ENCODE measurements at places on chromosomes 2 and 18. TPM values are rescaled to one million over a fixed set of nuclear protein-coding genes. Genes with fewer than 3 reads are reported as not detected.

DNA sequence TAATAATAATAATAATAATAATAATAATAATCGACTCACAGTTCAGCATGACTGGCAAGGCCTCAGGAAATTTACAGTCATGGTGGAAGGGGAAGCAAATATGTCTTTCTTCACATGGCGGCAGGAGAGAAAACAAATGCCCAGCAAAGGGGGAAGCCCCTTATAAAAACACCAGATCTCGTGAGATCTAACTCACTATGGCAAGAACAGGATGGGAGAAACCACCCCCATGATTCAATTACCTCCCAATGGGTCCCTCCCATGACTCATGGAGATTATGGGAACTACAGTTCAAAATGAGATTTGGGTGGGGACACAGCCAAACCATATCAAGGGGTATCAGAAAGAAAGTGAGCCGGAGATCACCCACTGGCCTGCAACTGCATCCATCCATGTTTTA lies 40.5 kb upstream of the PAPOLG start:
- H3K27me3 ChIP-seq: peaks cover 15% of the 10 kb centered on the region
- no peak overlapping the region for H3K27ac ChIP-seq
- no peaks in the 10 kb centered on the region for H3K36me3 ChIP-seq

CCDC68 gene
- total RNA-seq: not detected

DNA sequence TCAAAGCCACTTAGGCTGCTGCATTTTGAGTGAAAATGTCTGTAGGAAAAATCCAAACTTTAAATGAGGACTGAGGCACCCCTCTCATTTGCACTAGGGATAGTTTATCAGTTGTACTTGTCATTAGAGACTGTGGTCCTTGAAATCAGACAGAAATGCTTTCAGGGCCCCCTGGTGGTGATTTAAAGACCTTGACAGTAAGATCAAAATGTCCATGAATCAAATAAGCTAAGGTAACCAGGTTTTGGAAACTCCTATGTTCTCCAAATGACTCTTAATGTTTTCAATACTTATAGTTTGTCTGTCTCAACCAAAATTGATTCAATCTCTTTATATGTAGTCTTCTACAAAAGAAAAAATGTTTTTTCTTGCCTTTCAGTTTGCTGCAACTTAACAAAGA lies 28.8 kb upstream of the DDX18 start:
- H3K27ac ChIP-seq: no peak overlapping the region
- no peaks in the 10 kb centered on the region for H3K4me1 ChIP-seq
- no peak for DNase-seq
- no peak overlapping the region for H3K4me3 ChIP-seq
- no peaks in the 10 kb centered on the region for H3K27me3 ChIP-seq

DNA sequence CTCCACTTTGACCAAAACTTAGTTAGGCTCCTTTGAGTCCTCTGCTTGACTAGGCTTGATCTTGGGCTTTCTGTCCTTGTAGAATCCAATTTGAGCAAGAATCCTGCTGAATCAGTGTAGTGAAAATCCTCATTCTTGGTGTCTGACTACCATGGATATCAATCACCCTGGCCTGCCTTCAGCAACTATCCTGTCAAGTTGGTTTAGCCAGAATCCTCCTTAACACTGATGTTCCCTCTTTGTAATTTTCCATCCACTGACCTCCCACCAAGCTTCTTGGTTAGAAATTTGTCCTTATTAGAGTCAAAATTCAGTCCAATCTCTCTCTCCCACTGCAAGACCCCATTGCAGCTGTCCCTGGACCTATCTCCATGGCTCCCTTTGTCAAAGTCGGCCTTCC lies 494 bp upstream of the RBM45 start:
- H3K36me3 ChIP-seq: no peaks in the 10 kb centered on the region
- DNase-seq: no peak
- peak overlapping the region; percentile 96 for H3K4me3 ChIP-seq
- H3K27me3 ChIP-seq: no peaks in the 10 kb centered on the region
- peak overlapping the region; percentile 85 for H3K27ac ChIP-seq

DNA sequence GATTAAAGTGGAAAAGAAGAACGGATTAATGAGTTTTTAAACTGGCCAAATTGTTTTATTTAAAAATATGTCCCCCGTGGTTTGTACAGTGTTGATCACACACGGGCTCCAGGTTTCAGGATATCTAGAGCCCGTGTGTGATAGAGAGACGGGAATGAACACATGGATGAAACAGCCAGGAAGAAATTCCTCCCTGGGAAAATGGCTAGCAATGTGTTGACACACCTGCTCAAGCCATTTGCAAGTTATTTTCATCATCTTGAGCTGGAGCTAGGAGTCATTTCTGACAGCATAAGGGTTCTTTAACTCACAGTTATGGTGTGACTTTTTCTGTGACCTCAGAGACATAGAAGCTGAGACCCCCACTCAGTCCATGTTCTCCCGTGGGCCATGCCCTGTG lies 81.6 kb downstream of the LRRFIP1 start:
- no peak for DNase-seq
- peaks cover 2% of the 10 kb centered on the region for H3K36me3 ChIP-seq
- peaks cover 56% of the 10 kb centered on the region for H3K4me1 ChIP-seq
- H3K27me3 ChIP-seq: no peaks in the 10 kb centered on the region
- H3K27ac ChIP-seq: peak overlapping the region; percentile 21

NGEF gene
- total RNA-seq: not detected

CPS1 gene
- total RNA-seq: 0.63 TPM

GRCh38 chr2:131201098-131201497 lies 8.2 kb upstream of the POTEE start:
- H3K4me1 ChIP-seq: no peaks in the 10 kb centered on the region
- no peaks in the 10 kb centered on the region for H3K36me3 ChIP-seq
- peaks cover 10% of the 10 kb centered on the region for H3K27me3 ChIP-seq
- no peak overlapping the region for H3K4me3 ChIP-seq
- H3K27ac ChIP-seq: no peak overlapping the region

DNA sequence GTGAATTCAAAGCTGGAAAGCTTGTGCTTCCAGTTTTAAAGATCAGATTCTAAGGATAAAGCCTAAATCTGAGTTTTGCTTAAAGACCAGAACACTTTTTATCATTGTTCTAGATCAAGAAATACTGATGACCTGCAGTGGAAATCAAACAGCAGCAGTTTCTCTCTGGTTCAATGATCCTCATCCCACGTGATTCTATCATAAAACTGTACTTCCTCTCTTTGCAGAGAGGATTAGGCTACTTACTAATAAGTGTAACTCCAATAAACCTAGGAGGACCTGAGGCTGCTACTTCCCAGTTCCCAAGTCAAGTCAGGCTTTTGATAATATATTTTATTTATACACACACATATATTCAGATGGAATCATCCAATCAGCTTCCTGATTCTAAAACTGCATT lies 81.9 kb downstream of the TCF4 start:
- H3K4me1 ChIP-seq: peaks cover 4% of the 10 kb centered on the region
- no peak overlapping the region for H3K4me3 ChIP-seq
- H3K27me3 ChIP-seq: peaks cover 9% of the 10 kb centered on the region
- no peak for DNase-seq
- H3K27ac ChIP-seq: no peak overlapping the region
- no peaks in the 10 kb centered on the region for H3K36me3 ChIP-seq

OSBPL6 gene
- total RNA-seq: 0.42 TPM

CLEC4F gene
- total RNA-seq: 0.15 TPM

C18orf63 gene
- total RNA-seq: not detected

CENPA gene
- 0.50 TPM for total RNA-seq

ONECUT2 gene
- not detected for total RNA-seq

DNA sequence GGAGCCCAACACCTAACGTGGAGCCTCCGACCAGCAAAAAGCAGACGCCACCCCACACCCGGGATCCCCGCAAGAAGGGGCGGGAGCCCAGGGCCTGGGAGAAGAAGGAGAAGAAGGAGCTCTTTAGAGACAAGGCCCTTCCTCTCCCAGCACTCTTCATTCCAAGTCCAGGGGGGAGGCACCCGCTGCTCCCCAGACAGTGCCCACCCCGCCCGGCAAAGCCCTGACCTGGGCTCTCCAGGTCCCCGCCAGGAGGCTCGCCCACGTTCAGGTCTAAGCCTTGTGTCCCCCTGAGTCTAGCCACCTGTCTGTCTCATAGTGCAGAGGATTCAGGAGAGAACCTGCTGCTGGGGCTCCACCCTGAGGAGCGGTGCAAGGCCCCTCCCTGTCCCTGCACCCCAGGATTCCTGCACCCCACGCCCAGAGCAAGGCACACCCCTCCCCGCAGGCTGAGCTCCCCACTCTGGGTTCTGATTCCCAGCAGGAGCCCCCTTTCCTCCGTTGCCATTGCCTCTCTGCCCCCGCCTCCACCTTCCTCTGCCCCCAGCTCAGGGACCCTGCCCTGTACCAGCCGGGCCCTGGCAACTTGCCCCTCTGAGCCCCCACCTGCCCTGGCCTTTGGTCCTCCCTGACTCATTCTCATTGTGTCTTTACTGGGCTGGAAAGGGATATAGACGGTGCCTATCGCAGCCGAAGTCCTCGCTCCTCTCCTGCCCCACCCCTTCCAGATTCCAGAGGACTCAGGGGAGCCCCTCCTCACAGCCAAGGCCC lies 33.5 kb upstream of the GPC1 start:
- no peaks in the 10 kb centered on the region for H3K36me3 ChIP-seq
- H3K4me1 ChIP-seq: peaks cover 27% of the 10 kb centered on the region
- peaks cover 6% of the 10 kb centered on the region for H3K27me3 ChIP-seq
- H3K27ac ChIP-seq: peak overlapping the region; percentile 90
- DNase-seq: no peak

DNA sequence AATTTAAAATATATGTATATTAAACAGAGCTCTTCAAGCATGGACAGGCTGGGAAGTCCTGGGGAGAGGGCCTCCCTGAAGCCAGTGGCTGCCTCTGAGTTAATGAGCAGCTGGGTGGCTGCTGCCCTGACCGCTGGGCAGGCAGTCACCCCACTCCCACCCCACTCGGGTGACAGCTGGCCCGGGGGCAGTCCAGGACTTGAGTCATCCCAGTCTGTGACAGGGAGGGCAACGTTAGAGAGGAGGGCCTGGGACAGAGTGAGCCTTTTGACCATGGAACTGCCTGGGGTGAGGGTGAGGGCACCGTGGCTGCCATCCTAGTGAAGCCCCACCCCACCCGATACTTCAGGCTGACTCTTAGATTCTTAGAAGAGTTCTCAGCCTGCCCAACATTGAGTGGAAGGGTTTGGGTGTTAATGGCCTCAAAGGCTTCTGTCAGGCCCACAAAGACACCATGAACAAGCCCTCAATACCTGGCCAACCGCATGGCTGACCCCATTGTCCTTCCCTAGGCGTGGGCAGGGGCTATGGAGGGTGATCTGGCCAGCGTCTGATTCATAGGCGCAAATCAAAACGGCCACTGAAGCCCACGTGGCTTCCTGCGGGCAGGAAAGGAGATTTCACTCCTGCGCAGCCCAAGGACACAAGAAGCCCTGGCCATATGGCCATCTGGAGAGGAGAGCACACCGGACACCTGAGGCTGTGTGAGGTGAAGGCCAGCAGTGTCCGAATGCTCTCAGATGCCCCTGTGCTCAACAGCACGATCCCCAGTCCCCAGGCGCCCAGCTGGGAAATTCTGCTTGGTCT lies 47.5 kb downstream of the MRPS5 start:
- H3K27me3 ChIP-seq: no peaks in the 10 kb centered on the region
- peaks cover 49% of the 10 kb centered on the region for H3K4me1 ChIP-seq
- H3K36me3 ChIP-seq: no peaks in the 10 kb centered on the region
- peak overlapping the region; percentile 94 for H3K27ac ChIP-seq
- peak overlapping the region; percentile 85 for H3K4me3 ChIP-seq
- DNase-seq: no peak

- no peak for DNase-seq
- no peaks in the 10 kb centered on the region for H3K27me3 ChIP-seq
- no peak overlapping the region for H3K4me3 ChIP-seq
- no peaks in the 10 kb centered on the region for H3K36me3 ChIP-seq
- H3K4me1 ChIP-seq: no peaks in the 10 kb centered on the region
These were observed 81.9 kb downstream of the CDH2 start for GRCh38 chr18:28095041-28095440.

DNA sequence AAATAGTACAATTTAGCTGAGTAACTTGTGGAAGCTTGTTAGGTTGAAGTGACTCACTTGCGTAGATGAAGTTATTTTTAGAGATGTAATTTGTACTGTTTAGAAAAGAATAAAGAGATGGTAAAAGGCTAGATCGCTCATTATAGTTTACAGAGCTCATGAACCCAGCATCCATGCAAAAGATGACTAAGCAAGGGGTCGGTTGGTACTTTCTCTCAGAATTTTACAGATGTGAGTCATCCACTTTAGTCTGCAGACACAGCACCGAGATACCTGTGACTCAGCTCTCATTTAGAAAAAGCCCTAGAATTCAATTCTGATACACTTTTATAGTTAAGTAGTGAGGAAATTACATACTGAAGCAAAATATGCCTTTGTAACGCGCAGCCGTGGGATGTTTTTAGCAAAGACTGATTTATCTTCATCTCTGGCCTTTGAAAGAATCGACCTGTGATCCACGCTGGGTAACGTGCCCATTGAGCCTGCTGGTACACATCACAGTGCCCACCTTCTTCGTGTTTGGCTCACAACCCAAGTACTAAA lies 116.5 kb upstream of the FOSL2 start:
- H3K4me3 ChIP-seq: no peak overlapping the region
- DNase-seq: no peak
- H3K4me1 ChIP-seq: peaks cover 27% of the 10 kb centered on the region
- H3K36me3 ChIP-seq: peaks cover 14% of the 10 kb centered on the region

POTEJ gene
- not detected for total RNA-seq

CELF4 gene
- total RNA-seq: not detected

DNA sequence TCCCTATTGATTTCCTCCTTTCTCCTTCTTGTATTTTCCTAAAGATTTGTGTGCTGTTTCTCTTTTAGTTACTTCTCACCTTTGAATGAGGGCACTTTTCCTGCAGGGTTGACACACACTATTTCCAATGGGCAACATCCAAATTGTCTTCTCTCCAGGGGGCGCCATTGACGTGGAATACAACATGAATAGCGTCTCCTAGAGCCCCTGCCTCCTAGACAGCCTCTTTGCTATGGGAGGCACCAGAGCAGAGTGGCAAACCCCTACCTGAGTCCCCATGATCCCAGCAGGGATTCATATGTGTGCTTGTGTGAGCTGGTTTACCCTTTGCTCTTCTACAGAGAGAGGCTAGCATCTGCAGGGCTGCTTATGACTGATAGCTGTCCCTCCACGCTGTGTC lies 61.3 kb upstream of the ITSN2 start:
- H3K27ac ChIP-seq: no peak overlapping the region
- DNase-seq: peak; percentile 21
- H3K4me1 ChIP-seq: peaks cover 4% of the 10 kb centered on the region
- no peaks in the 10 kb centered on the region for H3K36me3 ChIP-seq
- no peaks in the 10 kb centered on the region for H3K27me3 ChIP-seq

- peaks cover 51% of the 10 kb centered on the region for H3K4me1 ChIP-seq
- H3K4me3 ChIP-seq: peak overlapping the region; percentile 91
- DNase-seq: no peak
- H3K36me3 ChIP-seq: no peaks in the 10 kb centered on the region
- H3K27me3 ChIP-seq: no peaks in the 10 kb centered on the region
These were observed 2.5 kb upstream of the DUSP2 start for GRCh38 chr2:96147593-96148201.

- peaks cover 33% of the 10 kb centered on the region for H3K4me1 ChIP-seq
- H3K27ac ChIP-seq: no peak overlapping the region
- no peak overlapping the region for H3K4me3 ChIP-seq
- DNase-seq: no peak
- no peaks in the 10 kb centered on the region for H3K27me3 ChIP-seq
These were observed 96.8 kb downstream of the PTPN4 start for GRCh38 chr2:119856469-119856901.
